ENCODE measurements at places on chromosomes 5 and 9. TPM values are rescaled to one million over a fixed set of nuclear protein-coding genes. Genes with fewer than 3 reads are reported as not detected.

The LCN9 gene
- 0.30 TPM for total RNA-seq

The PCDHB11 gene
- 3.6 TPM for total RNA-seq

The CAVIN4 gene
- total RNA-seq = 7.0 TPM

DNA sequence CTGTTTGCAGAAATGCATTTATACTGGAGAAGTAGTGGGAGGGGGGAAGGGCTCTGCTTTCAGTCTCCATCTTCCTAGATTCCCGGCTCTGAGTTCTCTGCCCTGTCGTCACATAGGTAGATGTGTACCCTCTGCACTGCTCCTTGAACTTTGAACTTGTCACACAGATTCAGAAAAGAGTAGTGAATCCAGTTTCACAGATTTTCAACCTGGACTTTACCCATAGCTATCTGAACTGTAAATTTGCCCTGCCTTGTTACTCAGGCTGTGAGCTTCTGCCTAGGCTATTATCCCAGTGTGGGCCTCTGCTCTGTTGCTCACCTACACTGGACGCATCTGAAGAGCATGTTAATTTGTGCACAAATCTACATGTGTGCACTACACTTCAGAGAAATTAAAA is 12.8 kb upstream of the C9orf152 start:
- H3K4me3 ChIP-seq = no peak overlapping the region
- H3K36me3 ChIP-seq = no peaks in the 10 kb centered on the region
- no peaks in the 10 kb centered on the region for H3K4me1 ChIP-seq
- no peak overlapping the region for H3K27ac ChIP-seq
- no peak for DNase-seq

DNA sequence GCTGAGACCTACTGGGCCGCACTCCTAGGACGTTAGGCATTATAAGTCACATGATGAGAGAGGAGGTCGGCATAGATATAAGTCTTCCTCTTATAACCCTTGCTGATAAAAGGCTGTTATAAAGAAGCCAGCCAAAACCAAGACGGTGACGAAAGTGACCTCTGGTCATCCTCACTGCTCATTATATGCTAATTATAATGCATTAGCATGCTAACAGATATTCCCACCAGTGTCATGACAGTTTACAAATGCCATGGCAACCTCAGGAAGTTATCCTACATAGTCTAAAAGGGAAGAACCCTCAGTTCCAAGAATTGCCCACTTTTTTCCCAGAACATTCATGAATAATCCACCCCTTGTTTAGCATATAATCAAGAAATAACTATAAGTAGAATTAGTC is 222.4 kb downstream of the TLE1 start:
- DNase-seq = no peak
- no peak overlapping the region for H3K27ac ChIP-seq
- no peak overlapping the region for H3K4me3 ChIP-seq

DNA sequence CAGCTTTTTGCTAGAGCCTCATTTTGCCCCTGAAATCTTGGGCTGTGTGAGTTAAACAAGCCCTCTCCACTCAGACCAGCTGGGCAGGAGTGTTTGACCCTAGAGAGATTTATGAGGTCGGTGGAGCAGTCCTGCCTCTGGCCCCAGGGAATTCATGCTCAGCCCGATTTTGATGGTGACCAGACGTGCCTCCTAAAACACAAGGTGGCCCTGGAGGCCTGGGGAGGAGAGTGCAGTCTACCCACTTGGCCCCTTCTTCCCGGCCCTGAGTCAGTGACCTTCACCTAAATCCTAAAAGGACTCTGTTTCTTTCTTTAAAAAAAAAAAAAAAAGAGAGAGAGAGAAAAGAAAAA is 86.6 kb upstream of the SAP30L start:
- no peaks in the 10 kb centered on the region for H3K27me3 ChIP-seq
- no peak overlapping the region for H3K27ac ChIP-seq
- H3K4me1 ChIP-seq = peaks cover 36% of the 10 kb centered on the region
- DNase-seq = no peak
- no peak overlapping the region for H3K4me3 ChIP-seq

The ABLIM3 gene
- 2.4 TPM for total RNA-seq

DNA sequence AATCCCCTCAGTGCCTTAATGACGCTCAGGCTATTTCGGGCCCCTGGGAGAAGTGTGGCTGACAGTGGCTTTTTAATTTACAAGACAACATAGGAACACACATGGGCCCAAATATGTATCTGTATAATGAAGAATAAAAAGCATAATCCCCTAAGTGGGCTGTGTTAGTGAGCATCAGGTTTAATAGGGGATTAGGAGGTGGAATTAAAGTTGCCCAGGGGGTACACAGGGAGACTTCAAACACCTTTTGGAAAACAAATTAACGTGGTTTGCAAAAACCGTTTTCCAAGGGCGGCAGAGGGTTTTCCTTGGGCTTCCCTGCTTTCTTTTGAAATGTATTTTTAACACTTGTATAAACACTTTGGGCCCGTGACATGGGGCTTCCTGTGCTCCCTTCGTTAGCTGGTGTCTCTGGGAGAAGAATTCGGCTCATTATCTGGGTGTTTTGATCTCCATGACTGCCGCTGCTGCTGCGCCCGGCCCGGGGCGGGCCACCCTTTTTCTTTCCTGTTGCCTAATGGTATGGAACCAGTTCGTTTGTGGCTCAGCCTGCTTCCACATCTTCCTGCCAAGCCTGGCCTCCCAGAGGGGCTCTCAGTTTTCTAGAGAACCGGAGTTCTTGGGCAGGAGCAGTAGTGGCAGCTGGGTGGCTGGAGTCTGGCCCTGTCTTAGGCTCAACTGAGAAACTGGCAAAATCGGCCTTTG is 173.0 kb downstream of the MACROH2A1 start:
- no peak overlapping the region for H3K4me3 ChIP-seq
- H3K36me3 ChIP-seq = no peaks in the 10 kb centered on the region
- no peak for DNase-seq
- H3K27me3 ChIP-seq = peaks cover 12% of the 10 kb centered on the region
- H3K4me1 ChIP-seq = peaks cover 4% of the 10 kb centered on the region

DNA sequence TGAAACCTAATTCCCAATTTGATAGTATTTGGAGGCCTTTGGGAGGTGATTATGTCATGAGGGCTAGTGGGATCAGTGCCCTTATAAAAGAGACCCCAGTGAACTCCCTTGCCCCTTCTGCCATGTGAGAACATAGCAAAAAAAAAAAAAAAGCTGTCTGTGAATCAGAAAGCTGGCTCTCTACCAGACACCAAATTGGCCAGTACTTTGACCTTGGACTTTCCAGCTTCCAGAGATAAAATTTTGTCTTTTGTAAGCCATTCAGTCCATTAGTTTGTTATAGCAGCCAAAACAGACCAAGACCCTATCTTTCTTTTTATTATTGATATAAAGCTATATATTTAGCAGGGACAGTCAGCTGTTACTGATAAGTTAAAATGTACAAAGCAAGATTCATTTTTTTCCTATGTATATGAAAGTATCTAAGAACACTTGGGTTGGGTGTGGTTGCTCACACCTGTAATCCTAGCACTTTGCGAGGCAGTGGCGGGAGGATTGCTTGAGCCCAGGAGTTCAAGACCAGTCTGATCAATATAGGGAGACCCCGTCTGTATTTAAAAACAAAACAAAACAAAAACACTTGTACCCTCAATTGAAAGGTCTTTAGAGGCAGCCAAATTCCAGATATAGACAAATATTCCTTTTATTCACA is 8.1 kb upstream of the C5orf24 start:
- no peaks in the 10 kb centered on the region for H3K27me3 ChIP-seq
- peaks cover 8% of the 10 kb centered on the region for H3K36me3 ChIP-seq
- H3K4me1 ChIP-seq = peaks cover 3% of the 10 kb centered on the region
- no peak overlapping the region for H3K27ac ChIP-seq
- no peak overlapping the region for H3K4me3 ChIP-seq

GRCh38 chr5:158155811-158156505 is 297.0 kb upstream of the CLINT1 start:
- H3K36me3 ChIP-seq = no peaks in the 10 kb centered on the region
- H3K4me1 ChIP-seq = no peaks in the 10 kb centered on the region
- no peak for DNase-seq
- H3K27me3 ChIP-seq = peaks cover 4% of the 10 kb centered on the region

DNA sequence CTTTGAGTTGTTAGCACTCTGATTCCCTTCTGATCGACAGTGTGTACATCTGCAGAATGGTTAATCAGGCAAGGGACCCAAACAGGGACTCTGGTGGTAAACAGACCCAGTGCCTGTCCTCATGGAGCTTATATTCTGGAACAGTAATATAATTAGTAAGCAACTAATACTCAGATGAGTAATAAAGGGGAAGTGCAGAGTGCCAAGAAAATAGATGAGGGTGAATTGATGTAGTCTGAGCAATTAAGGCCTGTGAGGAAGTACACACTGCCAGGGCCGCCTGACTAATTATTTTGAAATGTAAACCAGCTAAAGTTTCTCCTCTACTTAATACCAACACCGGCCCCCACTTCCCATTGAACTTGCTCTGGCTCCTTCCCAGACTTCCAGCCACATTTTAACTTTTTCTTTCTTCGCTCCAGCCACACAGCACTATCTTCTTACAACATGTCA is 4.2 kb downstream of the DHX29 start:
- H3K27me3 ChIP-seq = no peaks in the 10 kb centered on the region
- peaks cover 18% of the 10 kb centered on the region for H3K36me3 ChIP-seq
- no peak for DNase-seq

All from neural crest cell (in vitro differentiated cells).